ENCODE measurements at places on chromosomes 16 and 17.

DNA sequence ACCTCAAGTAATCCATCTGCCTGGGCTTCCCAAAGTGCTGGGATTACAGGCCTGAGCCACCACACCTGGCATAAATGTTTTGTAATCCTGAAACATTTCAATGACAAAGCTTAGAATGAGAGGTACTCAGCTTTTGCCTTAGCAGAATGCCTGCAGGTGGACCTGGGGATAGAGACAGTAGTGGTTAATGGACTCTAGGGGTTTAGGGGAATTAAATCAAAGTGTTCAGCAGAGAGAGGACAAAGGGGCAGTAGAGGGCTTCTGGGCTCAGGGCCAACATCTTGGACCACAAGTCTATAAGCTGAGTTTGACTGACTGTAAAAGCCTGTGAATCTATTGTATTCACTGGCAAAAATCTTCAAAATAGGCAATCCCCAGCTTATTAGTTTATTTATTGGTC is 36.0 kb upstream of the MED13 start:
- DNase-seq: no peak

DNA sequence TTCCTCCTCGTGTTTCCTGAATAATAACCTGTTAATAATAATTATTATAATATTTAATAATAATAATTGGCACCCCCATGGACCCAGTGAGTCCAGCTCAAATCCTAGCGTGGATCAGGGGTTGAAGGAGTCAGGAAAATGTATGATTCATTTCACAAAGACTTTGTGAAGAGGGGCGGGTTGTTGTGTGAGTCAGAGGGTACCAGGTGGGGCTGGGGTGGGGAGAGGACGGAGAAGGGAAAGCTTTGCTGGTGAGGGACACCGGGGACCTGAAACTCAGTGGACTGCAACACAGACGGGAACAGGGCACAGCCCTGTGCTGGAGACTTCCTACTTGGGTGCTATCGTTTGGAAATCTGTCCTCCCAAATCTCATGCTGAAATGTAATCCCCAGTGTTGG is 3.1 kb upstream of the ADORA2B start:
- DNase-seq: no peak

DNA sequence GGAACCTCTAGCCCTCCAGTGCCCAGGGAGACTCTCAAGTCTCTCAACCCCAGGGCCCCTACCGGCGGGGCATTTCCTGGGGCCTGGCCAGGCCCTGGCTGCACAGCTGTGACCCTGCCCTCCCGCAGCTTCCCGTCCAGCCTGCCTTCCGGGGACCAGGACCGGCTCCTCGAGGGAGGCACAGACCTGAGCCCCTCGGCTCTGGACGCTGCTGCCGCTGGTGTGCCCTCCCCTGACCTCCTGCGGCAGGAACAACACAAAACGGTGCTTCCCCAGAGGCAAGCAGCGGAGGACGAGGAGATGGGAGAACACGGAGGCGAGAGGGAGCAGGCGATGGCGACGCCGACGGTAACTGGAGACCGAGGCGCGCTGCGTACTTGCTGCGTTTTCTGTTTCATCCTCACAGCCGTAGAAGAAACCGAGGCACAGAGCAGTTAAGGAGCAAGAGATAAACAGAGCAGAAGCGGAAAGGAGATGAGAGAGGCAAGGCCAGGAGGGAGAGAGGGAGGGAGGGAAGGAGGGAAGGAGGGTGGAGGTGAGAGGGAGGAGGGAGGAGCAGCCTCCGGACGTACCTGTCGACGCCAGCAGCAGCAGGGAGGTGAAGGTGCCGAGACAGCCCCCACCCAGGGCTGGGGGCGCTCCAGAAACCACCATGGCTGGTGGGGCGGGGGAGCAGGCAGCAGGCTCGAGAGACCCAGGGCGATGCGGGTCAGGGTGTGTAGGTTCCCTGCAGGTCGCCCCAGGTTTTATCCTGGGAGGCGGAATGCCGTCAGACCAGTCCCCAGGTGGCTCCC is at the start of gene PRSS22:
PRSS22 (minus strand) TSS at position 720 of the 794 bp plus-strand sequence; CDS start at position 654, 66 bp downstream.
- no peak for DNase-seq

- no peak for DNase-seq
Measured at GRCh38 chr16:13543850-13544249, 376.1 kb upstream of the ERCC4 start.

DNA sequence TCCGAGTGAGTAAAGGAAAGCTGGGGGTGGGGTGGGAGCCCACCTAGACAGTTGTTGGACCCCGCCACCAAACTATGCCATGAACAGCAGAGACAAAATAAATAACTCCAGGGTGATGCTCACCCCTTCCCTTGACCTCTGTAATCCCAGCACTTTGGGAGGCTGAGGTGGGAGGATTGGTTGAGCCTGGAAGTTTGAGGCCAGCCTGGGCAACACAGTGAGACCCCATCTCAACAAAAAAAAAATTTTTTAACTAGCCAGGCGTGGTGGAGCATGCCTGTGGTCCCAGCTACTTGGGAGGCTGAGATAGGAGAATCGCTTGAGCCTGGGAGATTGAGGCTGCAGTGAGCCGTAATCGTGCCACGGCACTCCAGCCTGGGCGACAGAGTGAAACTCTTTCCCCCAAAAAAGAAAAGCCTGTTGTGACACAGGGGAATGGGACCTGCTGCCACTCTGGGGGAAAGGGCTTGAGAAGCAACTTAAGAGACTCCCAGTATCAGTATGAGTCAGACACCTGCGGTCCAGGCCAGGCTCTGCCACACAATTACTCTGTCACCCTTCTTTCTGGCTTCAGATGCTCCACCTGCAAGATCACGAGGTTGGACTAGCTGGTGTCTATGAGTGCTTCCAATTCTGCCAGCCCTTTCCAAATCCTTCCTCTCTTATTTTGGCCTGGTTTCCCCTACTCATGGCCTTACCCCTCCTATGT is 5.0 kb downstream of the SGCA start:
- DNase-seq: no peak

GRCh38 chr17:80795090-80795580 is 196.5 kb upstream of the CHMP6 start:
- no peak for DNase-seq

DNA sequence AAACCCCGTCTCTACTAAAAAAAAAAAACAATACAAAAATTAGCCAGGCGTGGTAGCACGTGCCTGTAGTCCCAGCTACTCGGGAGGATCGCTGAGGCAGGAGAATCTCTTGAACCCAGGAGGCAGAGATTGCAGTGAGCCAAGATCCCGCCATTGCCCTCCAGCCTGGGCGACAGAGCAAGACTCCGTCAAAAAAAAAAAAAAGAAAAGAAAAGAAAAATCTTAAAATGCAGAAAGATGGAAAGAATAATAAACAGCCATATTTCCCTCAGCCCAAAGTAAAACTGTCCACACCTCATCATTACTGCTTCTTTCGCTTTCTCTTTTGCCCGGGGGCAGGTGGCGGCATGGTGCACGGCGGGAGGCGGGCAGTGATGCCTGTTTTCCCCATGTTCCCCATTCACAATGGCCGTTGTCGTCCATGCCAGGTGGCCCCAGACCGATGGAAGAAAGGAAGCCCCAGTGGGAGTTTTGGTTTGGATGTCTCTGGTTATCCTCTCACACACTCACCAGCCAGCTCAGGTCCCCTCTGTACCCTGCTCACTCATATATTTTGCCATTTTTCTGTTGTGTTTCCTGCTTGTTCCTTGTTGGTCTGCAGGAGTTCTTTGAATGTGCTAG is 37.0 kb upstream of the PEMT start:
- DNase-seq: no peak

DNA sequence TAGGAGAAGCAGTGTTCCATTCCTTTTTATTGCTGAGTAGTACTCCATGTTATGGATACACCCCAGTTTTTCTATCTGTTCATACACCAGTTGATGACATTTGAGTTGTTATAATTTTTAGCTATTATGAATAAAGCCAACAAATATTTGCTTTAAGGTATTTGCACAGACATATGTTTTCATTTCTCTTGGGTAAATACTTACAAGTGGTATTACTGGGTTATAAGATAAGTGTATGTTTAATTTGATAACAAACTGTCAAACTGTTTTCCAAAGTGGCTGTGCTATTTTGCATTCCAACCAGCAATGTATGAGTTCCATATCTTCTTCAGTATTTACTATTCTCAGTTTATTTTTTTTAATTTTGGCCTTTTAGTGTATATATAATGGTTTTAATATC is 27.7 kb upstream of the GFOD2 start:
- DNase-seq: no peak

GRCh38 chr16:57372372-57373116 is at the start of gene CX3CL1:
CX3CL1 (plus strand) TSS chr16:57372490; CDS start chr16:57372569, 79 bp downstream.
- peak; percentile 69 for DNase-seq

DNA sequence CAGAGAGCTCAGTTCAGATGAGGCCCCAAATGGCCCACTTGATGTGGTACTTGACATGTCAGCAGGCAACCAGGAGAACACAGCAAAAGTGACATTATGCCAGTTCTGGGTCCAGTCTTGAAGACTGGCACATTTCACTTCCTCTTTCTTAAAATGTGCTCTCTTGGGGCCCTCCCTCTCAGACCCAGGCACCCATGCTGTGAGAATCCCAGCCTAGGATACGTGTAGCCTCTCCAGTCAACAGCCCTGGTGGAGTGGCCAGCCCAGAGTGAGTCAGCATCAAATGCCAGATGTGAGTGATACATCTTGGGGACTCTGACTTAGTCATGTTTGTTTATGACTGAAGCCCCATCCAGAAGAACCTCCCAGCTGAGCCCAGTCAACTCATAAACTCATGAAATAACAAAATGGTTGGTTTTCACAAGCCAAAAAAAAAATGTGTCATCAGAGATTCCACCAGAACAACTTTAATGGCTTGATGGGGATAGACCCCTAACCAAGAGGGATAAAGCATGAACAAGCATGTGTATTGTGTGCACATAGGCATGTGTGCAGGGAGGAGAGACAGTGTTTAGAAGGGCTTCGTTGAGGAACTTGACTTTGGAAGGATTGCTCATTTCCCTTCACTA is 82.5 kb upstream of the TNRC6C start:
- no peak for DNase-seq

GRCh38 chr17:37273409-37274051 is 102.3 kb upstream of the C17orf78 start:
- DNase-seq: no peak

GRCh38 chr17:28370035-28370743 is at the start of gene VTN:
VTN (minus strand) TSS chr17:28370307; CDS start chr17:28370203, 104 bp downstream.
- no peak for DNase-seq

DNA sequence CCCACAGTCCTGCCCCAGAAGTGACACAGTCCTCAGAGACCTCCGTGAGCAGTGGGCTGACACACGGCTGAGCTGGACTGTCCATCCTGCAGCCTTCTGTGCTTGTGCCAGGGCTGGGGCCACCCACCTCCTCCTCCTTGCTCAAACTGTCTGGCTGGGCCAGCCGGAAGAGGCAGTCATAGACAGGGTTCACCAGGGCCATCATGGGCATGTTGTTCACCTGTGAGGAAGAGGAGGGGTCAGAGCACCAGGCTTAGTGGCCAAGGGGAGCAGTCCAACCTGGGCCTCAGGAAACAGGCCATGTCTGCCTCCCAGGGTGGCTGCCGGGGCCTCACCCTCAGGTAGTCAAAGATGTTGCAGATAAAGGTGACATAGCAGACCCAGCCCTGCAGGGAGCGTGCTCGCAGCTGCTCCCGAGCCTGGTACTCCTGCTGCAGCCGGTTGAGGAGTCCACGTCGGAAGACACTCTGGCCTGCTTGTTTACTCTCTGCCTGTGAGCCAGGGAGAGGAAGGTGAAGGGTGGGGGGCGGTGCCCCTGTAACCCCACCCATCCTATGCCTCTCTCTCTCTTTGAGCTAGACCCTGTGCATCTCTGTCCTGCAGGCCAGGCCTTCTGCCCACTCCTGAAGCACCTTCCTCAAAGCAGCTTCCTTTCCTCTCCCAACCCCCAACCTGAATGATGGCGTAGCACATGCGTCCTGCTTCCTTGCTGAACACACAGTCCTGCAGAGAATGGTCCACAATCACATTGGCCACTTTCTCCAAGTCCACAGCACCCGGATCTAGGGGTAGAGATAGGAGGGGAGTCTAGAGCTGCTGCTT is 3.4 kb downstream of the MIF4GD start:
- DNase-seq: no peak

DNA sequence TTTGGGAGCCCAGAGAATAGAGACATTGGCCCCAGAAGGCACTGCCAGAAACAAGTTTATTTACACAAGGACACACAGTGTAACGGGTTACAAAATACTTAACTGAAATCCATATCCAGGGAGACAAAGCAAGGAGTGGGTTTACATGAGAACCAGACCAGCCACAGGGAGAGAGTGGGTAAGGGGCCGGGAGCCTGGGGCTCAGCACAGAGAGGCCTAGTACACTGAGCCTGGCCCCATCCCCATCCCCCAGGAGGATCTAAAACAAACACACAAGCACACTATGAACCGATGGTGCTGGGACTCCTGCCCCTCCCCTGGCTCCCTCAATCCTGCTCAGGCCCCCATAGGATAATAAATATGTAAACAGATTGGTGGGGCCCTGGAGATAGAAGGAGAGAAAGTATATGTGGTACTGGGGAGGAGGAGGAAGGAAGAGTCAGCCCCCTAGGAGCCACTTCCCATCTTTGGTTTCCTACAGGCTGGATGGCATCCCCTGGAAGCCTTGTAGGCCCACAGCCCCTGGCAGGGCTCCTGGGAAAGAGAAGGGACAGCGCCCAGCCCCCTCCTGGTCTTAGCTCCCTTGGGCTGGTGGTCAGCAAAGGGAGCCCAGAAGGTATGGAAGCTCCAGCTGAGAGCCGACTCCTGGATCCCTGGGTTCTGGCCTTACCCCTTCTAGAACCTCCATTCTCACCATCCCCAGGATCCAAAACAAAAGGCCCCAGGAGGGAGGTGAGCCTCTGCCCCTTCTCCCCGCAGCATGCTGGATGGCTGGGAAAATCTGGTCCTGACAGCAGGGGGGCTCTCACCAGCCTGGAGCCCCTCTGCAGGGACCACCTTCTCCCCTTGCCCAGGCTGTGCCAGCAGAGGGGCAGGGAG is 6.4 kb downstream of the G6PC3 start:
- DNase-seq: no peak

DNA sequence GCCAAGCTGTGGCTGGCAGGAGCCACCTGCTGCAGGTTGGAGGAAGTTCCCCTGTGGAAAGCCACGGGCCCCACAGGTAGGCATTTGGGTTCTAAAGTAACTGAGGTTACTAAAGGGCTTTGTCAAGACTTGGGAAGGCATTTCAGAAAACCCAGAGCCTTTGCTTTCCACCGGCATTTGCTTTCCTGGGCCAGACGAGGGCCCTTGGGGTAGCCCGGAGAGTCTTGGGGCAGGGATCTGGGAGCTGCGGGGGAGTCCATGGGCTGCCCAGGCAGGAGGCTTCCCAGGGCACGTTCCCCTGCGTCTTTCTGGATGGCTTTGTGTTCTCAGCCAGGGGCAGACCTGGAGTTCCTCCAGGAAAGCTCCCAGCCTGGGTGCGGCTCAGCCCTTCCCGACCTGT is 43.5 kb downstream of the JPH3 start:
- no peak for DNase-seq

GRCh38 chr17:12302711-12303110 is 282.0 kb downstream of the MAP2K4 start:
- no peak for DNase-seq

GRCh38 chr16:24346734-24347133 is 90.6 kb downstream of the CACNG3 start:
- DNase-seq: no peak

GRCh38 chr17:44487170-44487569 is 16.0 kb downstream of the GPATCH8 start:
- no peak for DNase-seq

- DNase-seq: no peak
Measured at GRCh38 chr17:76986365-76986764, 118.2 kb downstream of the MGAT5B start.

Data from head of caudate nucleus (tissue), 42 donors.